ENCODE measurements at places on chromosomes 3 and 15.

GRCh38 chr3:176167272-176167671 lies 1030.0 kb downstream of the TBL1XR1 start:
- no peak for DNase-seq

- DNase-seq: no peak
Observed at GRCh38 chr15:80556694-80557367, 138.3 kb upstream of the ABHD17C start.

DNA sequence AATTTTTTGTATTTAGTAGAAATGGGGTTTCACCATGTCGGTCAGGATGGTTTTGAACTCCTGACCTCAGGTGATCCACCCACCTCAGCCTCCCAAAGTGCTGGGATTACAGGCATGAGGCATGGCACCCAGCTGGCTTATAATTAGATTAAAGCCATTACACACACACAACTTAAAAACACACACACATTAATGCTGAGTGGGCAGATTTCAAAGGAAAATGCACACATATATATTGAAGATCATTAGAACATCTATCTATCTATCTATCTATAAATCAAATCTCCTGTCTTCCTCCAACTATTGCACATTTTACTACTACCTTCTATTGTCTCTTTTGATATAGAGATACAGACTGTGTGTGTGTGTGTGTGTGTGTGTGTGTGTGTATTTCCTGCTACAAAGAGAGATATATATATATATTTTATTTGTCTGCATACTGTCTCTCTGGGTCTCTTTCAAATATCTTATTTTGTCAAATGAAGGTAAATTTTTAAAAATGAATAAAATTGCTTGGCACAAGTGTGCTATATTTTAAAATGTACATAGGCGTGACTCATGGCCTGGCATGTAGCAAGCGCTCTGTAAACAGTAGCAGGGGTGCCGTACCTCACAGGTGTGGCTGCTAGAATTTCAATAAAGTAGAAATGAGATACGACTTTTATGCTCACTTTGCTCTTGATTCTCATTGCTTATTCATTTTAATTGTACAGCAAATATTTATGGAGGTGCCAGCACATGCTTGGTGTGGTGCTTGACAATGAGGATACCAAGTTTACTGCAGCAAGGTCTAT lies 655.8 kb downstream of the AGBL1 start:
- no peak for DNase-seq

GRCh38 chr15:71830981-71831380 lies 20.6 kb downstream of the NR2E3 start:
- DNase-seq: no peak

DNA sequence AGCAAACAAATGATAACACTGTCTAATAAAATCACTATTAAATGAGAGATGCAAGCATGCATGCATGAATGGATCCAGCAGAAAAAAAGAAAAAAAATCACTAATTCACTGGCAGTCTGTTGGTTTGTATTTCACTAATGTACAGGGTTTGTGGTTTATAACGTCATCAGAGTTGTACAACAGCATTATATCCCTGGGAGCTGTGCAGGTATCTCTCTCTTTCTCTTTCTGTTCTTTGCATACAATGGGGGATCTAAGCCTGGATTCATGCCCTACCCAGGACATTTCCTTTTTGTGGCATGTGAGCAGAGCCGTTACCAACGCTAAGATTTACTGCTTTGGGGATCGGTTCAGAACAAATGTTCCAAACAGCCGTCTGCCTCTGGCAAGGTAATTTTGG lies 229.5 kb downstream of the SOX2 start:
- DNase-seq: no peak

DNA sequence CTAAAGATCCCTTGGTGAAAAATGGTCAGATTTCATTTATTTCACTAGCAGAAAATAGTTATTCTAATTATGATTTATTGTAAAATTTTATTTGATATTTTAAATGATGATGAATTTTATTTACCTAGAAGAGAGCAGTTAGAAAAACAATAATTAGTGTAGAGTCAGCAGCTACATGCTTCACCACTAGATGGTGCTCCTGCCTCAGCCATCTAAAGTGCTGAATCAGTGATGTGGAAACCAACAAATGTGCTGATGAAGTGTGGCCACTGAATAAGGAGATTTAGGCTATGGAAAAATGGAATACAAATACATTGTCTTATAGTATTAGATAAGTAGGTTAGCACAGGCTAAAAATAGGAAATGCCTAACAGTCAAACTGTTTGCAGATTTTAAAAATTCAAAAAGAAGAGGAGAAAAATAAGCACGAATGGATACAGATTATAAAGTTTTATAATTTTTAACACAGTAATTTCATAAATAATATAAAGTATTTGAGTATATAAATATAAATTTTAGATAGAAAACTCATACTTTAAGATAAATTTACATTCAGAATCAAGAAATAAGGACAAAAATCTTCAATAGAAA lies 109.8 kb downstream of the PPP2R3A start:
- peak; percentile 49 for DNase-seq

- DNase-seq: no peak
Observed at GRCh38 chr3:65867463-65868210, 171.1 kb downstream of the MAGI1 start.

DNA sequence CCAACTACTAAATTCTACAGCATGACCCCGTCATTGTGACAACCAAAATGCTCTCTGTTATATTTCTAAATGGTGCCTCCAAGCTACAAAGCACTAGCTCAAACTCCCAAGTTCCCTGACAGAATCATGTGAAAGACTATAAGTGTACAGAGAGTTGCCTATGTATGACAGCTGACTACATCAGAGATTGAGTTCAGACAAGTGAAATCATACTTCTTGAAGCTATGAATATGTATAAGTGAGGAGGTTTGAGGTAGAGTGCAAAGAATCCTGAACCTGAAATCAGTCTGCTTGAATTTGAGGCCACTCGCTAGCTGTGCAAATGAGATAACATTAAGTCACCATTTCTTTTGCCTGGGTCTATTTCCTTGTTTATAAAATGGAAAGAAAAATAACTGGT lies 63.9 kb upstream of the TP63 start:
- no peak for DNase-seq

- DNase-seq: no peak
Observed at GRCh38 chr3:115913069-115913686, 289.9 kb downstream of the GAP43 start.

DNA sequence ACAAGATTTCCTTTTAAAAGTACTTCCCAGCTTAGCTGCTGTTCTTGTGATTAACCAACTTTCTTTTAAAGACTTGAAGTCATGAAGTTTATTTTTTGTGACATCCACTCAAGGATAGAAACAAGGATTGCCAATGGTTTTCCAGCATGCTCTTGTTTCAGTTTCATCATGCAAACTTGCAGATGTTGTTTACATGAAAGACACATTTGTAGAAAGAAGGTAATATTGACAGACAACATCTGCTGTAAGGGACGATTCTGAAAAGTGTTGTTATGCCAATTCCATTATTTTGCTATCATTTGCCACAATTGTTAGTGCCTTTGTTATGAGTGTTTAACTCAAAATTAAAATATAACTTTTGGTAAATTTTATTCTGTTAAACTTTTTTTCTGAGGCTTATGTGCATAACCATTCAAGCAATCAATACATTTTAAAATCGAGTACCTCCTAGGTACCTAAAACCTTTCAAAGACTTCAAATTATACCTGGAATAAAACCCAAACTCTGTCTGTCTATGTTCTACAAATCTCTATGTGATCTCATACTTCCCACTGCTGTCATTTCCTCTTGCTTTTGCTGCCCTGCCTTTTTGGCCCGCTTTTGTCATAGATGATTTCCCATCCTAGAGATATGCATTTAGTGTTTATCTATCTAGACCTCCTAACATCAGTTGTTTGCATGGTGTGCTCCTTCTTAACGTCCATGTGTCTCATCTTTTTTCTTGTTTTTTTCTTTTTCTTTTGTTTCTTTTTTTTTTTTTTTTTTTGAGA lies 630.4 kb downstream of the NR2F2 start:
- no peak for DNase-seq

GRCh38 chr15:74402873-74403587 lies 30.7 kb downstream of the SEMA7A start:
- DNase-seq: peak; percentile 60

GRCh38 chr15:89356634-89357298 lies 22.1 kb upstream of the POLG start:
- no peak for DNase-seq

GRCh38 chr3:18024715-18025114 lies 282.3 kb upstream of the TBC1D5 start:
- no peak for DNase-seq

DNA sequence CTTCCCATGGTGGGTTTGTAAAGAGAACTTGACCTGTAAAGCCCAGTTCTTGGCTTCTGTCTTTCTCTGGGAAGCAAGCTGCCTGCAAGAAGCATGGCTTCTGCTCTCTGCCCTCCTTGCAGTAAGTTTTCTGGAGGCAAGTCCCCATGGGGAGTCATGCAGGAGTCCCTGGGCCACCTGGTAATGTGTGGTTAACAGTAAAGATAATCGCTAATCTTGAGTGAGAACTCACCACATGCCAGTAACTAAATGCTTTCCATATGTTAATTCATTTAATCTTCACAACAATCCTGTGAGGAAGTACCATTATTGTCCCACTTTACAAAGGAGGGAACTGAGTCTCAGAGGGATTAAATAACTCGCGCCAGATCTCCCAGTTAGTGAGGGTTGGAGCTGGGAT lies 4.2 kb downstream of the CAPN3 start:
- no peak for DNase-seq

GRCh38 chr15:32099097-32099785 lies 68.9 kb downstream of the CHRNA7 start:
- no peak for DNase-seq

DNA sequence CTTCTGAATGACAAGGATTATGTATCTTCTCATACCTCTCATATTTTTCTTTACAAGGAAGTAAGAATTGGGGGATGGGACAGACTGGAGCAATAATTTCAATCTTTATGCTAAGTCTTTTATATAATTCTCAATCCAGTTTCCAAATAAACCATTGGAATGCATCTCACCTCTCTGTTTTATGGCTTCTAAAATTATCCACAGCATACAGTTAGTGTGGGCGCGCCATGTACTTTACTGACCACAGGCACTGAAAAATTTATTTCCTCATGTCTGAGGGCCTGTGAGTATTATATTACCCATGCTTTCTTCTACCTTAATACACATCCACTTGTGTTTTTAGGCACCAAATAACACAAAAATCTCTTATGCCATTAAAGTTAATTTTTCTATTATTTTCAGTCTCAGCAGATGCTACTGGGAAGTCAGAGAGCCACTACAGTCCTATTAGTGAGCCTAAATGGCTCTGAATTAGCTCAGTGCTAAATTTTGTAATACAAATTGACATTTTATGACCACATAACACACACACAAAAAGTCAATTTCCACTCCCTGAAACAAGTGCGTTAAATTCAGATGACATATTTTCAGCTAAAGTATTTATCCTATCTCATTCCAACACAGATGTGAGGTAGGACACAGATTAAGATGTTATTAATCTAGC lies 39.3 kb downstream of the SLITRK3 start:
- no peak for DNase-seq

DNA sequence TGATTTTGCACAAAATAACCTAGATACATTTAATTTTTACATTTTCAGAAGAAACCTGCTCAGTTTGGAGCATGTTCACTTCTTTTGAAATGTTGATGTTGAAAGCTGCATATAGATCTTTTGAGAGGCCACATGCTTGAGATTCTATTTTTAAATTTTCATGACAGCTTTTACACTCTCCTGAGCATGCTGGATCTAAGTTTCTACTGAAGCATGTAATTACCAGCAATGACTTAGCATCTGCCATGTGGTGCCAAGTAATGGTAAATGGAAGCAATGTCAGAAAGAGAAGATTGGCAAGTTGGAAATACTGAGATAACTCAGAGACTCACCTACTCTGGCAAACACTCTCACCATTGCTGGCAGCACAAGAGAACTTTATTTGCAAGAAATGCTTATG lies 310.6 kb downstream of the NSUN3 start:
- DNase-seq: no peak

GRCh38 chr15:25763331-25763751 lies 99.8 kb downstream of the ATP10A start:
- DNase-seq: no peak

- no peak for DNase-seq
Observed at GRCh38 chr3:100331660-100332059, 2.9 kb upstream of the NIT2 start.

GRCh38 chr3:132635052-132635451 lies 24.6 kb downstream of the ACAD11 start:
- DNase-seq: no peak

GRCh38 chr15:51907136-51907862 lies 64.3 kb downstream of the LEO1 start:
- DNase-seq: no peak

GRCh38 chr3:839981-840380 lies 252.8 kb upstream of the CNTN6 start:
- no peak for DNase-seq

DNA sequence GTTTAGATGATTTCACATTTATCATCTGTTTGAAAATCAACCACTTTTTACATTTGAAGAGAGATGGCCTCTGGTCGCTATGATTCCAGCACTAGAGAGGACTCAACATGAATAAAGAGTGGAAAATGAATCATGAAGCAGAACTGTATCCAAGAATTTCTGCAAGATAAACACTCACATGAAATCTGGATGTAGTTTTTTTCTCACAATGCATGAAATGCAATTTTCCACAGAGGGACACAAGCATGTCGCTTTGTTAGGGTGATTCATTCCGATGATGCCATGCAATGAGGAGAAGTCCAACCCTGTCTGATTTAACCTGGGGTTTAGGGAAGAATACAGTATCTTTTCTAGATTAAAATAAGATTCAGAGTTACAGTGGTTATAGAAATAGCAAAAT lies 50.4 kb upstream of the ADCY5 start:
- DNase-seq: no peak

GRCh38 chr3:32703491-32703972 lies 18.5 kb downstream of the CNOT10 start:
- DNase-seq: no peak

DNA sequence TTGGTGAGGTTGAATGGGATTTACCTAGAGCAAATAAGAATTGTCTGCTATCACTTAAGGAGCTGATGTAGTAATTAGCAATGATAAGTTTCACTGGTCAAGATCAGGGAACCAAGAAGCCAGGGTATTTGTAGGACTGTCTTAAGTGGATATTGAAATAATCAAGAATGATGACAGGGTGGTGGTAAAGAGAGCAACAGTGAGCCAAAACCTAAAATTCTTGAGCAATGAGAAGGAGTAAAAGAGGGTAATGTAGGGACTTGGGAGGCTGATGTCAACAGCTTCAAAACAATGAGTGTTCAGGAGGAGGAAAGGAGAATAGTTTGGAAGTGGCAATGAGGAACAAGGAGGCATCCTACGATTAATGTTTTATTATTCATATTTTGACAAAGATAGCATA lies 31.5 kb upstream of the SLC2A2 start:
- no peak for DNase-seq
